ENCODE measurements at places on chromosomes 1 and 21.

GRCh38 chr1:19392221-19392620, 80.1 kb downstream of the SLC66A1 start:
- DNase-seq: no peak

GRCh38 chr1:234499943-234500245, 20.9 kb upstream of the TARBP1 start:
- no peak for DNase-seq

DNA sequence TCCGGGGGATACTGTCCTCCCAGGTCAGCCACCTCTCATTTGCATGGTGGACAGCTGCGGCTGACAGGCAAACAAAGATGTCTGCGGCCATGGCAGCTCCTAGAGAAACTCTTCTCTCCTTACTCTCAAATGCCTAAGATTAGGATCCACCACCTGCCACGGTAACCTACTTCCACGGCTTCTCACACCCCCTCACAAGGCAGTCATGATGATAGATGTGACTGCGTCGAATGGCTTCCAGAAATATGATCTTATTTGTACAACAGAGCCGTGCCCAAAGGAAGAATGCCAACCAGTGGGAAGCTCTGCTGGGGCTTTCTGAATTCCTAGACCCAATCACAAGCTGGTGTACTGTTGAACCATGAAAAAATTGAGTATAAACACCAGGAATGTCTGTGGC, 73.4 kb downstream of the BACE2 start:
- DNase-seq: peak; percentile 17

DNA sequence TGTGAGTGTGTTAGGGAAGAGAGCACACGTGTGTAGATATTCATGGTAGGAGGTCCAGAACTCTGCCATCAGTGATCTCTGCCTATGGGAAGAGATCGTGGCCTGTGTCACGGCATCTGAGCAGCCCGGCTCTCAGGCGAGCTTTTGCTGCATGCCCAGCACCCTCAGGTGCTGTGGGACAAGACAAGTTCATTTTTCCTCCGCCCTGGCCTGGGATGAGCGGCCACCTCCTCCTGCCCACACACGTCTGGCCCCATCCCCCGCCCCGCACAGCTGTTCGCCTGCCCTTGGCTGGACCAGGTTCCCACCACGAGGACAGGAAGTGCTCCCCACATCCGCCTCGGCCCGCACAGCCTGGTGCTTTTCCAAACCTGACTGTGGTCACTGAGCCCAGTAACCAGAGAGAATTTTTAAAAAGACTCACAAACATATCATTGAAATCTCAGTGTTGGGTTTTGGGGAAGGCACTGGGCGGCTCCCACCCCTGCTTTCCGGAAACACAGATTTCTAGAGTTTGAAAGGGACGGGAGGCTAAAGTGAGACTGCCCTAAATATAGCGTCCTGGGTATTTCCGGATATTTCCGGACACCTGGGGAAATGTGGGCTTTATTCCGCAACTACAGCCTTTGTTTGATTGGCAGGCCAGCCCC, 18.0 kb downstream of the BMP8A start:
- DNase-seq: no peak

GRCh38 chr1:99456536-99456935, 189.4 kb upstream of the PALMD start:
- no peak for DNase-seq

DNA sequence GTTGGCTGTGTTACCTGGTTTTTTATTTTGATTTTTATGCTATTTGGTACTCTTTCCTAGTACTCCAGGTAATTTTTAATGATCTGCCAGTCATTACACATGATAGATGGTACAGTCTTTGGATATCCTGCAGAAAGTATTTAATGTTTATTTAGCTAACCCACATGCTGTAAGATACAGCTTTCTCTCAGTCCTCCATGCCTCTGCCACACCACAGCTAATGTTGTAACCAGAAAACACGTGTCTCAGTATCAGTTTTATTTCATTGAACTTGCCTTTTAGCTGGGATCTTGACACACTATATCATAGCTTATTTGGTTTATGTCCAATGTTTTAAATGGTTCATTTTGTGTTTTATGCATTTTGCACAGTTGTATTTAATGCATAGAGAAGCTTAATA, 1648.4 kb downstream of the KCNT2 start:
- DNase-seq: no peak

GRCh38 chr1:233662575-233663304, 48.8 kb downstream of the KCNK1 start:
- DNase-seq: no peak

DNA sequence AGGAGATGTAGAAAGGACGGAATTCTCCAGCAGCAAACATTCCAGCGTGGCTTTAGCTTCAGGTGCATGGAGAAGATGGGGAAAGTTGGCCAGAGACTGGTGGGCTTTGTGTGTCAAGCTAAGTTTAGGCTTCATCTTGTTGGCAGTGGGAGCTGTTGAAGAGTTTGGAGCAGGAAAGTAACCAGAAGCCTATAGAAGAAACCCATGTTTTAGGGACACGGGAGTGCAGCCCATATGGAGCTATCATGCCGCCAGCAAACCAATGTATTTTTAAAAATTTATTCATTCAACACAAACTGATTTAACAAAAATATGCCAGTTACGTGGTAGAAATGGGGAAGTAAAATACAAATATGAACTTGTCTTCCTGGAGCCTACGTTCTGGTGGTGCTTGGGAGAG, 53.7 kb downstream of the ACTL8 start:
- DNase-seq: no peak

DNA sequence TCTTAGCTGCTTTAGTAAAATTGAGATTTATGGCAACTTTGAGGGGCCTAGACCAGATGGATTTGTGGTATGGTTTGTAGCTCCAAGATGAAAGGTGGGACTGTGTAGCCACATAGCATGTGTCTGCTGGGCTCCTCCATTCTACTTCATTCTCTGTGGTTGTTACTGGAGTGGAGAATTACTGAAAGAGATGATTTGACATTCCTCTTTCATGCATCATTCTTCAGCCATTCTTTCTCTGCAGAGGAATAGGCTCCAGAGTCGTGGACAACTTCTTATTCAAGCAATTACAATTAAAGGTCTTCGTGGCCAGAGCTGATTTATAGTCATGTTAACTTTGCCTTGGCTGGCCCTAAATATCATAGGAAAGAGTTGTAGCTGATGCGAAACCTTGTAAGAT, 328.9 kb downstream of the PAPPA2 start:
- no peak for DNase-seq

Measured in NCI-H2107 (cell line).